KBM-7 (cell line): ENCODE measurements at places on chromosomes 2 and 18.

GRCh38 chr18:34322365-34323289 lies 97.9 kb upstream of the NOL4 start:
- DNase-seq, result peak; percentile 52

DNA sequence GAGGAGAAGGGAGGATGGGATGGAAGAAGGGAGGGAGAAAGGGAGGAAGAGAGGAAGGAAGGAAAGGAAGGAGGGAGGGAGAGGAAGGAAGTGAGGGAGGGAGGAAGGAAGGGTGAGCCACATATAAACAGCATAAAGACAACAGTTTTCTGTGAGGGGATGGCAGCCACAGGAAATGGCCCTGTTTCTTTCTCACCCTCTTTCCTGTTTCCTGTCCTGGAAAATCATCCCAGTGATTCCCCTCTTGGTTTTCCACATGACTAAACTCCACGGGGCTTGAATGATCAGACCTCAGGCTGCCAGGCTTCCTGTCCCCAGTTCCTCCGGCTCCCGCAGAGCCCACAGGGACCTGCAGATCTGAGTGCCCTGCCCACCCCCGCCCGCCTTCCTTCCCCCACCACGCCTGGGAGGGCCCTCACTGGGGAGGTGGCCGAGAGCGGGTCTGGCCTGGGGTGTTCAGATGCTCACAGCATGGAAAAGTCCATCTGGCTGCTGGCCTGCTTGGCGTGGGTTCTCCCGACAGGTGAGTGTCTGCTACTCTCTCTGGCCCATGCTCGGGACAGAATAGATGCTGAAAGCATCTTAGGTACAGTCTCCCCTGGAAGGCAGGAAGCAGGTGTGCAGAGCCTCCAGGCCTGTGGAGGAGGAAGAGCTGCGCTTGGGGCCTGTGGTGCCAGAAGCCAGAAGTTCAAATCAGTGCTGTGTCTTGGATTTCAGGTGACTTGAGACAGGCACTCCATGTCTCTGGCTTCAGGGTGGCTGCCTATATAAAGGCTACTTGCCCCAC lies at the start of gene SIGLEC15:
TSS of gene SIGLEC15 (plus strand) at position 418 of the 787 bp plus-strand sequence. CDS start at position 472, 54 bp downstream.
- peak; percentile 51 for DNase-seq

DNA sequence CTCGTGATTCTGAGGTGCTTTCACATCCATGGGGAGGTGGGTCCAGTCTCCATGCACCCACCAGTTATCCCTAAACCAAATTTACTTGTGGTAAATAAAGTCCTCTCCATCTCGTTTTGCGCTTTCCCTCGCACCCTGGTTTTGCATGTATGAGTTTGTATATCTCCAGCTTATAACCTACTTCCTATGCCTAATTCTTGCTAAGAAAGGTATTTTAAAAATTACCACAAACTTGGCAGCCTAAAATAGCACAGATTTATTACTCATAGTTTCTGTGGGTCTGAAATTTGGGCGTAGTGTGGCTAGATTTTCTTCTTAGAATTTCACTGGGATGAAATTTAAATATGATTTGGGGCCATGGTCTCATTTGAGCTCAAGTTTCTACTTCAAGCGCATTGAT lies 511.5 kb downstream of the NYAP2 start:
- no peak for DNase-seq

DNA sequence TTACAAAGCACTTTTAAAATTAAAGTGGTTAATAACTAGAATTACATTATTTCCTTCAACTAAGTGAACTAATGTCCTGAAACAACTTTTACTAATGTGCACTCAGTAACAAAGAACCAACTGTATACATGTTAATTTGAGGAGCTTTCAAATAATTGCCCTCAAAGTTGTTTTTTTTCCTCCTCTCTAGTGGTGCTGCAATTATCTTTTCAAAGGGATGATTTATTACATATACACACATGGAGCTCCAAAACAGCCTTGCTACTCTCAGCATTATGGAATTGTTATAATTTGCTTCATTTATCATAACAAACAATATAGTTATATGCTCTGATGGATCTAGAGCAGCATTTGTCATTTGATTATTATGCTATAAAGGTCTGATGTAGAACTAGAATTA lies 246.3 kb upstream of the RASGRP3 start:
- DNase-seq, result no peak

GRCh38 chr2:71882949-71883472 lies 264.7 kb downstream of the CYP26B1 start:
- peak; percentile 50 for DNase-seq

DNA sequence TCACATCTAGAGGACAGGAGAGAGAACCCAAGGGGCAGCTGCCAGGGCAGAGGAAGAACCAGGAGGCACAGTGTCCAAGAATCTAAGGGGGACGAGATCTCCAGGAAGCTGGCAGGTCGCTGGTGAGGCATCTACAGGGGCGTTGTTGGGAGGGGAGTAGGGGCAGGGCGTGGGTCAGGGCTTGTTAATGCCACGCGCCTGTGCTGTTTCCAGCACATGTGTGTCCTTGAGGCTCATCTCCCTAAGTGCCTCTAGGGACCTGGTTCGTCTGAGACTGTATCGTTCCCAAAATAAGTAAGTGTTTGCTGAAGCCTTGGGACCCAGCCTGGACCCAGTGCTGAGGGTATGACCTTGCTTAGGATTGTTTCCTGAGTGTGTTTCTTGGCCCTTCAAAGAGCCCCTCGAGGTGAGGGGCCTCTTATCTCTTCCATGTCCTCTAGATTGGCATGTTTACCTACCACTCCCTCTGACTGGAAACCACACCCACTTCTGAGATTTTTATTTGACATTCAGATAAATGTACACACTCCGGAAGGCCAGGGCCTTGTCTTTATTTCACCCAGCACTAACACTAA lies 22.2 kb downstream of the HK2 start:
- no peak for DNase-seq

DNA sequence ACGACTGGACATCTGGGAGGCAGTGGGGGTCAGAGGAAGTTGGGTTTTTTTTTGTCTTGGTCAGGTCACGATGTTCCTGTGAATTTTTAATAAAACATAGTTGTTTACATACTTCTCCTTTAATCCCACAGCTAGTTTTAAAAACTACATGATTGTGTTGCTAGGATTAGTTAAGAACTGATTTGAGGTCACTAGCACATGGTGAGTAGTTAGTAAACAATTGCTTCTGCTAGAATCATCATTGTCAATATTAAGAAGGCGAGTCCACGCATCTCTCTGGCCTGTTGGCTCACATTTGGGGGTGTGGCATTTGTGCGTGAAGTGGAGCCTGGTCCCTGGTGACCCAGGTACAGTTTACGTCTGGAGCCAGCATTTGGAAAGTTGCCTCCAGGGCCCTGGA lies 59.4 kb downstream of the AGAP1 start:
- DNase-seq, result no peak

DNA sequence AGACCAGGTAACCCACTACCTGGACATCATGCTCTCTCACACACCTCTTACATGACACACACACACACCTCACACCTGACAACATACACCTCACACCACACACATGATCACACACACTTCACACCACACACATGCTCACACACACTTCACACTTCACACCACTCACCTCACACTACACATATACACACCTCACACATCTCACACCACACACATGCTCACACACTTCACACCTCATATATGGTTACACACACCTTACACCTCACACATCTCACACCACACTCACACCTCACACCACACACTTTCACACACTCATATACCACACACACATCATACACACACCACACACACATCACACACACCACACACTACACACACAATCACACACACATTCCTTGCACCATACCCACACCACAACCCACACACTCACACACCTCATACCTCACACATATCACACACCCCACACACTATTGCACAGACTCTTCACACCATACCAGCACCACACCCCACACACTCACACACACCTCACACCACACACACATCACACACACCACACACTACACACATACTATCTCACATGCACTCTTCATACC lies 98.1 kb upstream of the PIEZO2 start:
- DNase-seq, result no peak

- DNase-seq, result no peak
These were observed 201.9 kb downstream of the ZNF407 start for GRCh38 chr18:74799542-74799941.

- DNase-seq, result no peak
These were observed 40.5 kb downstream of the ABHD3 start for GRCh38 chr18:21664069-21664468.

DNA sequence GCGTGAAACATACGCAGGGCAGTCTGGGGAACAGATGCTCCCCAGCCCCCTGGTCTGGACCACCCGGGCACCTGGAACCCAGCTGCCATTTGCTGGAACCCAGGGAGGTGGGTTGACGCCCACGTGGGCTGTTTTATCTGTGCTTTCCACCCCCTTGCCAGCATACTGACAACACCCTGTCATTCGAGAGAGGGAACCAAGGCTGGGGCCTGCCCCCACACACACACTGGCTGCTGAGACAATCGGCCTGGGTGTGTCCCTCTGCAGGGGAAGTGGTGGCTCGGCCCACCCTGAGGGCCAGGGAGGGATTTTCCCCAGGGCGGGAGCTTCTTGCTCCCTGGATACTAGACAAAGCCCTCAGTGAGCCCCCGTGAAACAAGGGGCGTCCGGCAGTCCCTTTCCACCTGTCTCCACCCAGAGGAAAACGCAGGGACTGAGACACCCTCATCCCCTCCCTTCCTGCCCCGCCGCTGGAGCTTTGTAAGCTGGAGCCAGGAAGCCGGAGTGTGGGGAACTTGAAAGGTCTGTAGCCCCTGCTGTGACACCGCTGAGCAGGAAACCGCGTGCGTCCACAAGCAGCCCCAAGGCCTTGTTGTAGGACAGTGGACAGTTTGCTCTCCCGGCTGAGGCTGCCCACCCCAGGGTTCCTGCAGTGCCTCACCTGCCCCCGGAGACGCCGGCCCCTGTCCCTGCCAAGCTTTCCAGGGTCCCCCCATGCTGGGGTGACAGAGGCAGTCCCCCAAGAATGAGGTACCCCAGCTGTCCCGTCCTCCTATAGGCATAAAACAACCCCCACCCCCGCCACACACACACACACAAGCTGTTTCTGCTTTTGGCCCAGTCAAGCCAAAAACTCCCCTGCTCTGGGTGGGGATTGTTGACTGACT lies 14.1 kb upstream of the KLF11 start:
- peak; percentile 96 for DNase-seq

- DNase-seq, result no peak
These were observed 31.3 kb upstream of the PTPN4 start for GRCh38 chr2:119728421-119728820.

DNA sequence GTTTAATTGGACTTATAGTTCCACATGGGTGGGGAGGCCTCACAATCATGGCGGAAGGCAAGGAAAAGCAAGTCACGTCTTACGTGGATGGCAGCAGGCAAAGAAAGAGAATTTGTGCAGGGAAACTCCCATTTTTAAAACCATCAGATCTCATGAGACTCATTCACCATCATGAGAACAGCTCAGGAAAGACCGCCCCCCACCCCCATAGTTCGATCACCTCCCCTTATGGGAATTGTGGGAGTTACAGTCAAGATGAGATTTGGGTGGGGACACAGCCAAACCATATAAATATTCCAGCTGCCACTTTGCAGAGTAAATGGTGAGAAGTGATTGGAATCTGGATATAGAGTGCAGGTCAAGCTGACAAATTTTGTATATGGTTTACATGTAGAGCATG lies 187.4 kb downstream of the ARL4C start:
- DNase-seq, result no peak

DNA sequence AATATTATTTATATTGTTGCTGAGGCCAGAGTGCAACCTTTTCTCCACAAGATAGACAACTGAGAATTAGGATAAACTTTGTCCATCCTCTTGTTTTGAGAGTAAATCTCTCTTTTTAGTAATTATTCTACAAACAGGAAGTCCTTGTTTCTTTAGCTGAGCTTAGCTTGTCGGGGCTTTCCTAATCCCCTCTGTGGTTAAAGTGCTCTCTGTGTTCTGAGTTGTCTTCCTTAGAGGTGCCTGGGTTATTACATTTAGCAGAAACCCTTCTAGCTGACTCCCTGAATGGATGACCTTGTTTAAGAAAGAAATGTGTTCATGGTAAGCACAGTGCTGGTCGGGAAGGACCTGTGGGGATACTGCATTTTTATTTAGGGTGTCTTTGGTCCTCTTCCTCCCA lies 12.7 kb downstream of the USP39 start:
- peak; percentile 14 for DNase-seq

GRCh38 chr18:2846636-2847316 lies at the start of gene EMILIN2:
TSS of gene EMILIN2 (plus strand) at chr18:2847006. CDS start at chr18:2847189, 183 bp downstream.
- DNase-seq, result peak; percentile 80

GRCh38 chr2:201959626-201960025 lies 74.0 kb upstream of the FZD7 start:
- DNase-seq, result no peak

DNA sequence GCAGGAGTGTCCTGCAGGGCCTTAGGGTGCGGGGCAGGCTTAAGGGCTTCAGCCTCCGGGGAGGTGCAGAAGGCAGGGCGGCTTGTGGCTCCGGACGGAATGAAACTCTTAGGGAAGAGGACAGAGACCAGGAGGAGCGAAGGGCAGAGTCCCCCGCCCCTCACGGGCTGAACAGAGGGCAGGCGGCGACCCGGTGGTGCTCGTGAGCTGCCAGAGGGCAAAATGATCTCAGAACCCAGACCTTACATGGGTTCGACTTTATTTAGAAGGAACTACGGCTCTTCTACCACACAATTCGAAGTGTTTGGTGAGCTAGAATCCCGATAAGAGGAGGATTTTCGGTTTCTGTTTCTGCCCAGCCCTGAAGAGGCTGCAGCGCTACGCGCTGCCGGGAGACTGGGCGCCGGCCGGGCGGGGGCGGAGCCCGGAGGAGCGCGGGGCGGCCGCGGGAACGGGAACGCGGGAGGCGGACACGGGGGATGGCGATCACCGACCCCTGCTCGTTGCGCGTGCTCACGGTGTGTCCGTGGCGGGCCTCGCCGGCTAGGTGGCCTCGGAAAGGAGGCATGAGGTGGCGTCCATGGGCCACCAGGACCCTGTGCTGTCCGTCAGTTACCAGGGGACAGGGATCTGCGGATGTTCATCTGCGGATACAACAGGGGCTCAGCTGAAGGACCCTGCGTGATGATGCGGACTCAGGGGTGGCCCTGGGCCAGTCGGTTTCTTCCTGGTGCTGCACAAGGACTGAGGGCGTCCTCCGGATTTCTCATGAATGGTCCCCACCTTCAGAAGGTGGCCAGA lies 4.2 kb upstream of the SP100 start:
- DNase-seq, result peak; percentile 71

GRCh38 chr2:127048969-127049897 lies 57.7 kb downstream of the BIN1 start:
- no peak for DNase-seq

DNA sequence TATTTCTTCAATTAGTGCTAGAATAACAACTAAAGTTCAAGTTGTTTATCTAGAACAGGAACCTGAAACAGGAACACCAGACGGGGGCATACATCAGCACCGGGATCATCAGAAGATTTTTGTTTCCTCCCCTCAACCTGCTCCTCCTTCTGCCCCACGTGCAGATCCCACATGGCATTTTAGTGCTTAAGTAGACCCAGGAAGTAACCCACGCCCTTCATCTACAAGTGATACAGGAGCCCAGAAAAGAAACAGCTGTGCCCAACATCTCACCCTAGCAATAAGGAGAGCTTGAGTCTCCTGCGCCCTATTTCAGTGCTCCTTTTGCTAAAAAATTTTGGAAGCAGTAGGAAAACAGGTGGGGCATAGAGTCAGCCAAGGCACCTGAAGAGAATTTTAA lies 5.2 kb downstream of the ZNF385B start:
- DNase-seq, result no peak

GRCh38 chr2:11466307-11467128 lies 557 bp upstream of the E2F6 start:
- DNase-seq, result no peak

GRCh38 chr2:174708713-174709112 lies 55.6 kb downstream of the CHRNA1 start:
- no peak for DNase-seq
